Fibroblast of villous mesenchyme (primary cell): ENCODE measurements at places on chromosomes 6 and 20. TPM values are rescaled to one million over a fixed set of nuclear protein-coding genes. Genes with fewer than 3 reads are reported as not detected.

DNA sequence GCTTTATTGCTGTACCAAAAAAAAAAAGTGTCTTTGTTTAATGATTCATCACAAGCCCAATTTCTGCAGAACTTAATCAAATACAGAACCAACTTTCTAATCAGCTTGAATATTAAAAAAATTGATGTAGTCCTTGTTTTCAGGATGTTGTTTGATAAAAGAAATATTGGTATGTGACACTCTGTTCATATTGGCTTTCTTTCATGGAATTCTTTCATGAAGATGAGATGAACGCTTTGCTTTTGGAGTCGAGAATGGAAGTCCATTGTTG, 184.3 kb downstream of the ZNF217 start:
- DNase-seq: no peak

Gene EGFL8
- 0.97 and 2.6 TPM in 2 replicates for total RNA-seq

DNA sequence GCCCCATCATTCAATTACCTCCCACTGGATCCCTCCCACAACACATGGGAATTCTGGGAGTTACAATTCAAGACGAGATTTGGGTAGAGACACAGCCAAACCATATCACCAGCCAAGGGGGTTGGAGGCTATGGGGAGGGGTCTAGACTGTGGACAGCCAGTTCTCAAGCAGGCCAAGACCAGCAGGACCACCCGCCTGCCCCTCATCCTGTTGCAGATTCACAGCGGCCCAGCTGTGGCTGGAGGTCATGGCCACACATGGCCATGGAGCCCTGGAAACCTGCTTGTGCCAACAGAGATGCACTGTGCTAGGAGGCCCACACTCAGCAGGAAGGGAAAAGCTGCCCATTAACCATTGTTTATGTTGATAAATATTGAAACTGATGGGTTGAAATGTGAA, 240.5 kb downstream of the TTLL2 start:
- no peak for DNase-seq

Gene OR12D3
- total RNA-seq: not detected in 2 replicates

- no peak for DNase-seq
Observed at GRCh38 chr20:21607971-21608725, 94.3 kb upstream of the NKX2-2 start.

GRCh38 chr20:6185268-6185667, 62.4 kb upstream of the FERMT1 start:
- DNase-seq: no peak

Gene GPLD1
- total RNA-seq: under 0.01 and 0.43 TPM in 2 replicates

Gene RAB44
- total RNA-seq: under 0.01 TPM in 1 of 2 replicates, not detected in the other

Gene PDE7B
- 1.7 and 3.9 TPM in 2 replicates for total RNA-seq

- no peak for DNase-seq
Observed at GRCh38 chr20:18857640-18858039, 44.1 kb downstream of the SCP2D1 start.

Gene CCR6
- total RNA-seq: under 0.01 TPM in 1 of 2 replicates, not detected in the other

DNA sequence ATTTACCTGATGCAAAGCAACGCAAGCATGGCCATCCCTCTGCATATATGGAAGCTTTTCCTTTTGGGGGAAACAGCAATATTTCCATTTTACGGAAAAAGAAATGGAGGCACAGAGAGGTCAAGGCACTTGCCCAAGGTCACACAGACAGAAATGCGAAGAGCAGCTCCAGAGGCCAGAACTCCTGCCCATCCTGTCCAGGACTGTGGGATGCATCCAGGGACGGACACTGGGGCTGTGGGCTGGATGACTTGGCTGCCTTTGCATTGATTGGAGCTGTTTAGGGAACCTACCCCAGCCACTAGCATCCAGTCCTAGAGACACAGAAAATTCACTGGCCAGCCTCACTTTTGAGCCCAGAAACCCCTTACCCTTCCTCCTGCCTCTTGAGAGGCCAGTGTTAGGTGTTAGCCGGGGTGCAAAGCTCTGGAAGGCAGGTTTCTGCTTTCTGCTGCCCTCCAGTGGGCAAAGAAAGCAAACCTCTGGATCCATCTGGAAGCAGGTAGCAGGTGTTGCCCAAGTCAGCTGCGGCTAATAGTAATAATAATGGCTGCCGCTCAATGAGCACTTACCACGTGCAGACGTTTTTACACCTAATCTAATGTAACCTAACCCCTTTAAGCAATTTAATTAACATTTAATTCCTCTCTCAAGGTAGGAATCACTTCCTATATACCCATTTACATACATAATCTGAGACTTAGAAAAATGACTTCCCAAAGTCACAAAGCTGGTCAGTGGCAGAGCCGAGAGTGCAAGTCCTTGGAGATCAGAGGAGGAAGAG, 31.7 kb upstream of the CCN5 start:
- DNase-seq: peak; percentile 46

Gene STMND1
- total RNA-seq: under 0.01 TPM in 1 of 2 replicates, not detected in the other
